Urothelium cell line (cell line): ENCODE measurements at places on chromosomes 6 and 20.

- DNase-seq = no peak
Observed at GRCh38 chr6:105890521-105891244, 195.5 kb upstream of the PRDM1 start.

GRCh38 chr6:90701146-90701781 lies 114.4 kb upstream of the MAP3K7 start:
- DNase-seq = peak; percentile 14

DNA sequence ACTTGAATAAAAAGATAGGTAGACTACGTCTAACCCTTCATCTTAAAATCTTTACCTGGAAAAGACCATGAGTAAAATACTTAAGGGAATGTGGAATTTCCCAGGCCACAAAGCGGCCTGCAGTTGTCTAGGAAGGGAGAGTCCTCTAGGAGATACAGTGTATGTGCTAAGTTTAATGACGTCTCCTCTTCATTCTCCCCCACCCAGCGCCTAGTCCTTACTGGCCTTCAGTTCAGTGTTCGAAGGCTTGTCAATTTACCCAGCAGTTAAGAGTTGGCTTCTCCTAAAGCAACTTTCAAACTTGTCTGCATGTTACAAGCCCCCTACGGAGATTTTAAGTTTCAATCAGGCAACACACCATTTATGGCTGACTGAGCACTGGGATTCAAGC lies 35.2 kb downstream of the HFE start:
- DNase-seq = no peak

- DNase-seq = no peak
Observed at GRCh38 chr20:60139663-60140446, 181.6 kb downstream of the CDH26 start.

GRCh38 chr6:150514806-150515380 lies 84.8 kb upstream of the PLEKHG1 start:
- no peak for DNase-seq

GRCh38 chr6:28953585-28954258 lies 29.9 kb upstream of the TRIM27 start:
- DNase-seq = peak; percentile 24

DNA sequence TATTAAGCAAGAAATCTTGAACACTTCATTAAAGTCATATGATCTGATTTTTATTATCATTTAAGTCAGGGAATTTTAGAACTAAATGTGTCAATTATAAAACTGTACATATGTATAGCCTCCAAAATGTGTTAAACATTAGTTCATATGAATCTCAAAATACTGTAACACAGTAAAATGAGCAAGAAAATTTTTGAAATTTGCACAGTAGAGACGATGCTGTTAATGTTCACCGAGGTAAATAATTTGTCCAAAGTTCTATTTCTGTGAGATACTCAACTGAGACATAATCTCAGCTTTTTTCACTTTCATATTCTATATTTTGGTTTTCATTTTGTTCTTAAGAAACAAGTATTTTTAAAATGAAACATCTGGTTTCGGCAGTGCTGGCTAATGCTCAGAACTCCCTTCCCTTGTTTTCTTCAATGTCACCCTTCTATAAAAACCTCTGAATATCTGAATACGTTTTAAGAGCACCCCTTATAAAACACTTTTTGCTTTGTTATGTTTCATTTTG lies 353.1 kb downstream of the LAMA2 start:
- DNase-seq = no peak

GRCh38 chr6:28002161-28002560 lies 45.1 kb downstream of the OR2B6 start:
- no peak for DNase-seq

DNA sequence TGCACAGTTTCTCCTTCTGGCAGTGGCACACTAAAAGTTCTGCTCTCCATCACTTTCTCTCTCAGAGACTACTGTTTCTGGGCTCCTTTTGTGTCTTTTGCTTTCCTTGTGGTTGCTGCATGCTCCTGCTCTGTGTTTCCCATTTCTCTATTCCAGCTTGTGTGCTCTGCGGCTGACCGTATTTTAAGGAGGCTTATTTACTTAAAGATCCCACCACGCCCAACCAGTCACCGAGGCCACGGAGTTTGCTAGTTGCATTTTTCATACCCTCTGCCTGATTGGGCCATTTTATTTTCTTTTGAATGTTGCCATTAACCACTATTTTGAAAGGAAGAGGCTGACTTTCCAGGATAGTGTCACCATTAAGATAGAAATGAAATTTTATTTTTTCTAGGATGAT lies 626.4 kb upstream of the MMS22L start:
- no peak for DNase-seq

- no peak for DNase-seq
Observed at GRCh38 chr6:29507319-29507718, 19.6 kb upstream of the MAS1L start.

- DNase-seq = no peak
Observed at GRCh38 chr6:83574783-83575182, 62.4 kb downstream of the PRSS35 start.

DNA sequence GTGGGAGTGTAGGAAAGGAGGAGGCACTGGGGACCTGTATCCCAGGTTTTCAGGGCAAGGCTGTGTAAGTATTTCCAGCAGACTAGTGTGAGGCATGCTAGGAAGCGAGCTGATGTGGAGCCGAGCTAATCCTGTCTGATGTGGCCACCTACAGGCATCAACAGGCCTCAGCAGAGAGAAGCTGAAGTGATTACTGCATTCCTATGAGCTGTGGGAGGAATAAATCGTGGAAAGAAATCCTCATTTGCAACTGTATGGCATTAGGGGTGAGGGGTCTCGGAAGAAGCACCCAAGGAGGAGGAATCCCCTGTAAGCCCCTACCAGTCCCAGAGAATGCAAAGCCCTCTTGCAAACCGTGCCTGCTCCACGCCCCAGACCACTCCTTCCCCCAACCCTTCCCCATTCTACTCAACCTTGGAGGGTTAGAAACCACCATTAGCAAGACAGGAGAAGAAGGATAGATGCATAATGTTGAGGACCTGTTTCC lies 41.6 kb downstream of the C6orf15 start:
- DNase-seq = peak; percentile 59

GRCh38 chr6:163940705-163941623 lies 526.4 kb downstream of the QKI start:
- no peak for DNase-seq

DNA sequence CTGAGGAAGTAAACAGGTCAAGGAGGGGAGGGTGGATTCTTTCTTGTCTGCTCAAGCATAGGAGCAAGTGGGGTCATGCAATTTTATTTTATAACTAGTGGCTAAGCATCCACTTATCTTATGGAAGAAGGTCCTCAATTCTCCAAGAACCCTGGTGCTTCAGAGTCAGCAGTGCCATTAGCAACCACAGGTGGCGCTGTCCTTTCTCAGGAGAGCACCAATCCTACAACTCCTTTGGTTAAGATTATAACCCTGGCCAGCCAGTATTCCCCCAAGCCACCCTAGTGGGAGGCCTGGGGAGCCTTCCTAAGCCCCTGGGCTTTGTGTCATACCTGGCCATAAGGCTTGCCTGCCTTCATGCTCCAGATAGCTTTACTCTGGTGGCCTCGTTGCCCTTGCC lies 60.7 kb downstream of the PCSK2 start:
- DNase-seq = no peak

DNA sequence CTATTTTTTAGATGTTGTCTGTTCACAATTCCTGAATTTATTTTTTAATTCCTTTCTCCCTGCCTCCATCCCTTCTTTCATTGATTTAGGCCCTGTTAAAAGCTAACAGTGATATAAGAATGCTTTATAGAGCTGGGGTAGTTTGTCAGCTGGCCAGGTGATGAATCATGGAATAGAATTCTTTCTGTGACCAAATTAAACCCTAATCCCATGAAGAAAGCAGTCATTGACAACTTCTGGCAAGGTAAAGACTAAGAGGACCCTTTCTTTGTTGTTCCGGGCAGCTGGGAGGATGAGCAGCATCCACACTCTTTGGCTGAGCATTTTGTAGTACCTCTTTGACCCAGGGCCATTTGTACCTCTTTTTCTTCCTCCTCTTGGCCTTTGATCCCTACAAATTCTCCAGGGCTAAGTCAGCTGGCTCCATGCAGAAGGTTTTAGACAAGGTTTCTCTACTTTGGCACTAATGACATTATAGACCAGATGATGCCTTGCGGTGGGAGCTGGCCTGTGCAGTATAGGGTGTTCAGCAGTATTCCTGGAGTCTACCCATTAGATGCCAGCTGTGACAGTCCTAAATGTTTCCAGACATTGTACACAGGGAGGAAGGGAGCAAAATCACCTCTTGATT lies 102.9 kb downstream of the SLX4IP start:
- peak; percentile 51 for DNase-seq

DNA sequence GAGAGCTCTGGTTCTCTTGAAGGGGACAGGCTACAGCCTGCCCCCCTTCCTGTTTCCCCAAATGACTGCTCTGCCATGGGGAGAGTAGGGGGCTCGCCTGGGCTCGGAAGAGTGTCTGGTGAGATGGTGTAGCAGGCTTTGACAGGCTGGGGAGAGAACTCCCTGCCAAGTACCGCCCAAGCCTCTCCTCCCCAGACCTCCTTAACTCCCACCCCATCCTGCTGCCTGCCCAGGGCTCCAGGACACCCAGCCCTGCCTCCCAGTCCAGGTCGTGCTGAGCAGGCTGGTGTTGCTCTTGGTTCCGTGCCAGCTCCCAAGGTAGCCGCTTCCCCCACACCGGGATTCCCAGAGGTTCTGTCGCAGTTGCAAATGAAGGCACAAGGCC lies 9.8 kb downstream of the VEGFA start:
- no peak for DNase-seq

DNA sequence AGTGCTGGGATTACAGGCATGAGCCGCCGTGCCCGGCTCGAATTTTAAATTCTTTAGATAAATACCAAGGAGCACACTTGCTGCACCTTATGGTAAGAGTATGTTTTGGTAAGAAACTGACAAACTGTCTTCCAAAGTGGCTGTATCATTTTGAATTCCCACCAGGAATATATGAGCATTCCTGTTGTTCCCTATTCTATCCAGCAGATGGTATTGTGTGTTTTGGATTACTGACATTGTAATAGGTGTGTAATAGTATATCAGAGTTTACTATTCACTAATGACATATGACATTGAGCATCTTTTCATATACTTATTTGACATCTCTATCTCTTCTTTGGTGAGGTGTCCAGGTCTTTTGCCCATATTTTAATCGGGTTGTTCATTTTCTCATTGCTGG lies 40.5 kb downstream of the TGM6 start:
- no peak for DNase-seq

- no peak for DNase-seq
Observed at GRCh38 chr6:33587529-33587928, 7.5 kb upstream of the BAK1 start.

GRCh38 chr6:159301810-159302593 lies 132.8 kb downstream of the FNDC1 start:
- no peak for DNase-seq

DNA sequence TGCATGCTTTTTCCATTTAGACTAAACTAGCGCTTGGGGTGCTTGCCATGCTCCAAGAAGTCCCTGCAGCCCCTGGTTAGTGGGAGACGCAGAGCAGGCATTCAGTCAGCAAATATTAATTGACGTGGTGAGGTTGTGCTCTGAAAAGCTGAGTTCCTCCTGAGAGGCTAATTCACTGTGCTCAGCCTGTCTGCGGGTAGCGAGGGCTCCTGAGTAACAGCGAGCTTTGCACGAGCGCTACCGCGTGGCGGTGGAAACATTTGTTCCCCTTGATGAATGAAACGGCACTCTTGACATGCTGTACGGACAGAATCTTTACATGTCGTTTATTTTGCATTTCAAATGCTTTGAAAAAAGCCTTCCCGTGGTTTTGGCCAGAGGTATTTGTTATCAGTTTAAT lies 170.6 kb upstream of the AGPAT4 start:
- no peak for DNase-seq

DNA sequence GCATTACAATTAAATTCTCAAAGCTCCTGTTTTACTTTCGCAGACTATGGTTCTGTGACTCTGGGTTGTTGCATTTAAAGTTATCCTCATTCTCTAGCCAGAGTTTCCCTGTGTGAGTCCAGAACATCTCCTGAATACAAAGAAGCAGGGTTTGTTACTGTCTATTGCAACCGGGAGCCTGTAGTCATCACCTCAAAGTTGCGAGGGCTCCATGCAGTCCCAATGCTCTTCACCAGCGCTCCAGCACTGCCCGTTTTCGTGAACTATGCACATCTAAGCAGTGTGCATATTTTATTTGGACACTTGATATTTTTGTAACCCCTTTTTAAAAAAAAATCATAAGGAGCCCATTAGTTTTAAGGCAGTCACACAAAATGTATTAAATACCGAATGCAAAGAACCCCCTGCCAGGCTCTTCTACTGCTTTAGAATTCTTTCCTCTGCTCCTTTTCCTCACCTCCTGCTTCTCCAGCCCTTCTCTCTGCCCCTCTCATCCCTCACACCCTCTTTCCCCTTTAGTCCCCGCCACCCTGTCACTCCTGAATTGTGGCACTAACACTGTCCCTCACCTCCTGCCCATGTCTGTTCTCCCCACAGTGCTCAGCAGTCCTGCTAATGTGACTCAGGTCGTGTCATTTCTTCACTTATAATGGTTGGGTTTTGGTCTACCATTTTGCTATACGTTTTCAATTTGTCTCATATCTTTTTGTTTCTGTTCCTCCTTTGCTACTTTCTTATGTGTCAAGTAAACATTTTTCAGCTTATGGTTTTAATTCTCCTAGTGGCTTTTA lies 1.1 kb upstream of the HLA-C start:
- no peak for DNase-seq

- DNase-seq = no peak
Observed at GRCh38 chr20:57856658-57857057, 146.8 kb upstream of the PMEPA1 start.

DNA sequence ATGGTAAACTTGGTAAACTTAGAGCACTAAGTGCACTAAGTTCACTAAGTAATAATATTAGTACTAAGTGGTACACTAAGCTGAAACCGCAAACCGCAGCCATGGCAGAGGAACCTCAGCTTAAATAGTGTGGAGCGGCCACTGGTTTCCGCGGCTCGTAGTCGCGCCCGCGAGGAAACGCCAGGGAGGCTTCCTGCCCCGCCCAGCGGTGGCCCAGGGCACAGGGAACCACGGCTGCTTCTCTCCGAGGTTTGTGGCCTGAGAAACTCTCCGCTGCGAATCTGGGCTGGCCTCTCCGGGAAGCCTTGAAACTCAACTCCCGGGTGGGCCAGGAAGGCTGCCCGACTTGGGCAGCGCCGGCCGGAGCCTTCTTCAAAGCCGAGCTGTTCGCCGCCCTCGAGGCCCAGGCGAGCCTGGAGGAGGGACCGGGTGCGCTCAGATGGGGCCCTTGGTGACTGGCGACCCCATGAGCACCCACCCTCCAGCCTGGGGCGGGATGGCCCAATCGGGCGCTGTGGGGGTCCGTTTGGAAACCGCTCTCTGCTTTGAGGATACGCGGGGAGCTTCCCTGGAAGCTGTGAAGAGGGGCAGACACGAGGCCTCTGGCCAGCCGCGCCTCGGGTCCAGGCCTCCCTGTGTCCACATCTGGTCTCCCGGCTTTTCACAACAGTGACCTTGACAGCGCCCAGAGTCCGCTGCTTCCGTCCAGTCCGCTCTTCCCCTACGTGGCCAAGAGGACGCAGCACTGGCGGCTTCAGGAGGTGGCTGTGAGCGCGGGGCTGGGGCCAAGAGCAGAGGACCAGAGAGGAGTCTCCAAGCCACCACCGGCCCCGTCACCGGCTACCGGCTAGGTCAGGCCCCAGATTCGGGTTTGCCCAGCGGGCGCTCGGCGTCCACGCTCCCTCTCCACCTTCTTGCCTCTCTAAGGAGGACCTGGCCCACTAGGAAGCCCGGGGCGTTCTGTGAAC lies 25.4 kb upstream of the HLA-E start:
- peak; percentile 54 for DNase-seq
